ENCODE measurements at places on chromosomes 6 and 20.

DNA sequence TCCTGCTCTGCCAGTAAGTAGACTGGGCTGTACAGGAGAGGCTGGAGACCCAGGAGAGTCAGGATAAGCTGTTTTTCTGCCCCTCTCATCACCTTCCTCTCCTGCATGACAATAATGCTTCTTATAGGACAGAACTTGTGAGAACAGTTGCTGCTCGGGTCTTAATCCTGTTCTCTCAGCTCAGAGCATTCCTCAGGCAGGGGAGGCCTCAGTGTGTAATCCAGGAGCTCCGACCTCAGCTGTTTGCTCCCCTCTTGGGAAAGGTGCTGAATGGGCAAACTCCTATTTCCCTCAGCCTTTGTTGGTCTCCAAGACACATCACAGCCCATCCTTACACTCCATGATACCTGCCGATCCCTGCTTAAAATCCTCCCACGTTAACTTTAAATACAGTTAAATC, 134.9 kb upstream of the LRFN2 start:
- no peak for DNase-seq

- DNase-seq = peak; percentile 97
Measured at GRCh38 chr20:35454881-35455609, at the start of gene CEP250. TSS of gene CEP250 (plus strand) at chr20:35455598. CDS start at chr20:35462368, 6,770 bp downstream.

GRCh38 chr6:87763901-87764300, 61.9 kb upstream of the AKIRIN2 start:
- no peak for DNase-seq

GRCh38 chr6:108793516-108794251, 54.5 kb upstream of the ARMC2 start:
- no peak for DNase-seq

GRCh38 chr6:106732376-106732940, 103.1 kb downstream of the QRSL1 start:
- DNase-seq = no peak

DNA sequence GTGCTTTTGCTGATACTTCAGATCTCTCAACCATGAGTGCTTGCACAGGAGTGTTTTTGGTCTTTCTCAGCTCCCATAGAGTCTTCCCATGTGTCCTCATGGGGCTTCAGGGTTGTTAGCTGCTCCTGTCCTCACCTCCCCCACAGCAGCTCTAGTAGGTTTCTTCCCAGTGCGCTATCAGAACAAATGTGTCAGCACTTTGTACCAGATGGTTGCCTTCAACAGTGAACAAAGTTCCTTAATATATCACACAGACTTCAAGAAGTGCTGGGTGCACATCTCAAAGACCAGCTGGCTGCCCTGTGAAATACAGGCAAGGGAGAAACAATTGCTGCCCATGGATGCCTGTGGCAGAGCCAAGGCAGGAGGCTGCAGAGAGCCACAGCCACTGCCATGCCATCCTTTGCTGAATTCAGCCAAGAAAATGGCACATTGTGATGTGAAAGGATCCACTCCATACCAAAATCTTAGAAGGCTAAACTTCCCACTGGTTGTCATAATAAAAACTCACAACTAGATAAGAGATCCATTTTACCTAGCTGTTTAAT, 471.3 kb downstream of the C6orf118 start:
- DNase-seq = no peak

DNA sequence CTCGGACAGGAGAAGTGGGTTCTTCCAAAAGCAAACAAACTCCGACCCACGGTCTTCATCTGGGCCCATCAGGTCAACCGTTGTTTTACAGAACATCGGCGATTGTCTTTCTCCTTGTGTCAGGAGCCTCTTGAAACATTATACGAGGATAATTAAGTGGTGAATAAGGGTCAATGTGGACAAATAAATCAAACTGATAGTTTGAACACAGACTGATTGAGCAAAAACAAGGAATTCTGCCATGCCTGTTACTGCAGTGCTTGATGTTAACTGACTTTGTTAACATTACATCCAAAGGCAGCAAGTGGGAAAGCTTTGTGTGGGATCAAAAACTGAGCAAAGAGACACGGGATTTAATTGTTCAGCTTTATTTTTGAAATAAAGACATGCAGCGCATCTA, 101.1 kb upstream of the IFNGR1 start:
- DNase-seq = no peak

DNA sequence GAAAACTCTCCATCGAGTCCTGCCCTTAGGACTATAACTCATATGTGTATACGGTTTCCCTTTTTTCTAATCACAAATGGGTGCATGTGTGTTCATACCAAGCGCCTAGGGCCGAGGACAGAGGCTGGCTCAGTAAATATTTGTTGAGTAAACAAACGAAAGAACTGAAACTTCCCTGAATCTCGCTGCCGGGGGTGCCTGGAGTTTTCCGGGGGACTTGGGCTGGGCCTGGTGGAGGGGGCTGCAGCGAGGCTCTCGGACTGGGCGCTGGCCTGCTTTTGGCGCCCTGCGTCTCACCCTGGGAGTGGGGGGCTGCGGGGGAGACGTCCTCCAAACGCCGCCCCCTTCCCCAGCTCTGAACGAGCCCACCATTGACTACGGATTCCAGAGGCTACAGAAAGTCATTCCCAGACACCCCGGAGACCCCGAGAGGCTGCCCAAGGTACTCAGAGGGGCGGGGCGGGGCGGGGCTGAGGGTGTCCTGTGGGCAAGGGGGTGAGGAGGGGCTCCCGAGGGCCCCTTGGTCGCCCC, 49.0 kb downstream of the CPXM1 start:
- no peak for DNase-seq

DNA sequence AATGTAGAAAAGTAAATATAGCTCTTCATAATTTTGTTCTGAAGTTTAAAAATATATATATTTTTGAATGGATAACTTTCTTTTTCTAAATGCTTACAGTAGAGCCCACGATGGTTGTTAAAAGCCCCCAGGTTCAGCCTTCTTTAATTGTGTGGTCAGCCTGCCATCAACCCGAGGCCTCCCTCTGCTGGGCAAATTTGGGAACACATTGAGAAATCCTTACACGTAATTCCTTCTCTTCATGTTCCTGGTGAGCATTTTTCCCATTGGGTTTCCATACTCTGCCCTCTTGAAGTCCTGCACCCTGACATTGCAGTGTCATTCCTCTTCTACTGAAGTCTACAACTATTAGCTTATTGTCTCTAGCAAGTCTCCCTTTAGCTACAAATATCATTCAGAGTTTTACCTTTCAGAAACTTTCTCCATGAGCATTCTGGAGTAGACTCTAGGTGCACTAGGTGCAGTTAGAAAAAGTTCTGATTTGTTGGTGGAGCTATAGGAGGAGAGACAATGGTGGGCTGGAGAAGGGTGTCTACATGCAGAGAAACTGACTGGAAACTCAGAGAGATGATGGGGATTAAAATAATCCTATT, 40.6 kb downstream of the TRIM38 start:
- DNase-seq = peak; percentile 40

DNA sequence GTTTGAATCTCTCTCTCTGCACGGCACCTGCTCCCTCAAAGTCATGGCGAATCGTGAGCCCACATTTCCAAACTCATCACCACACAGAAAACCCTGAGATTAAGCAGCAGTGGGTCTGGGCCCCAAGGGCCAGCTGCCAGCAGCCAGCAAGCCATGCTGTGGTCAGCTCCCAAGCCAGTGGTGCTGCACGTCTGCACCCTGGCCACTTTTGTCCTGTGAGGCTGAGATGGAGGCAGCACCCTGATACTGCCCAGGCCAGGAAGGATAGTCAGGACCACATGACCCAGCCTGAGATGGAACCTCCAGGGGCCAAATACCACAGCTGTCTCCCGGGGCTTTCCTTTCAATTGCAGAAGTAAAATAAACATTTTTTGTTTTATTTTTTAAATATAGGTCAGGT, 93.9 kb downstream of the PRND start:
- DNase-seq = no peak

GRCh38 chr20:58894652-58895447, 42.3 kb downstream of the GNAS start:
- DNase-seq = no peak

- DNase-seq = no peak
Measured at GRCh38 chr6:18371656-18372055, 15.5 kb upstream of the RNF144B start.

DNA sequence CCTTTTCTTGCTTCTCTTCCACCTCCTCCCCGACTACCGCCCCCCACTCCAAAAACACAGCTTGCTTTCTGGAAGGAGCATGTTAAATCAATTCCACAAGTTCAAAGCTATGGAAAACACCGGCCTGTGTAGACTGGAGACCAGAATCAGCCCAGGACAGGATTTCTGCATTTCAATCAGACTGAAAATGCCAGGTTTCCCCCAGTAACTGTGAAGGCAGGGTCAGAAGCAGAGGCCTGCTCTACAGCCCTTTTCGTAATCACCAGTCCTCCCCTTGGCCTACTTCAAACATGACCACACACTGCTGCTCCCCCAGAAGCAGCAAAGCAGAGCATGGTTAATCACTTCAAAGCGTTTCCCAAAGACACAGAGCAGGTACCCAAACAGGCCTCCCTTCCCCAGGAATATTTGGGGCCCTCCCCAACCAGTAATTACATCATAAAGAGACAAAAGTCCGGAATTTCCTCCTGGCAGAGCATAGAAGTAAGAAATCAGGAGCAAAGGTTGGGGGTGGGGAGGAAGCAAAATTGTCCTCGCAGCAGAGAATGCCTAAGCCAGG, 38.4 kb downstream of the ZMYND8 start:
- no peak for DNase-seq

- no peak for DNase-seq
Measured at GRCh38 chr20:56572172-56572571, 39.1 kb downstream of the FAM209B start.

- DNase-seq = no peak
Measured at GRCh38 chr20:53901064-53901463, 169.3 kb downstream of the BCAS1 start.

DNA sequence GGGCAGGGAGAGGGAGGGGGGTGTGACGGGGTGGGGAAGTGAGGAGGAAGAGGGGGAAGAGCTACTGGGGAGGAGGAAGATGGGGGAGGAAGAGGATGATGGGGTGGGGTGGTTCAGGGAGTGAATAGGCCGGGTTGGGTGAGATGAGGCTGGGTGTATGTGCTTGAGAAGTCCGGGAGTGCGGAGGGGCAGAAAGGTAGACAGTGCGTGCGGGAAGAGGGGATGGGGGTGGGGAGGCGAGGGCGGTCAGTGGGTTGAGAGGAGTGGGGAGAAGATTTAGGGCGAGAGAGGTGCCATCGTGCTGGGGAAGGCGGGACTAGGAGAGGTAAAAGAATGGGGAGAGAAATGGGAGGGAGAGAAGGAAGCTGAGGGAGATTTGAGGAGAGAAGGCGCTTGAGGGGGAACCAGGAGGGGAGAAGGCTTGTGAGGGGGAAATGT, 30.9 kb upstream of the NOTCH4 start:
- no peak for DNase-seq

- no peak for DNase-seq
Measured at GRCh38 chr20:20482453-20482852, 114.5 kb downstream of the INSM1 start.

DNA sequence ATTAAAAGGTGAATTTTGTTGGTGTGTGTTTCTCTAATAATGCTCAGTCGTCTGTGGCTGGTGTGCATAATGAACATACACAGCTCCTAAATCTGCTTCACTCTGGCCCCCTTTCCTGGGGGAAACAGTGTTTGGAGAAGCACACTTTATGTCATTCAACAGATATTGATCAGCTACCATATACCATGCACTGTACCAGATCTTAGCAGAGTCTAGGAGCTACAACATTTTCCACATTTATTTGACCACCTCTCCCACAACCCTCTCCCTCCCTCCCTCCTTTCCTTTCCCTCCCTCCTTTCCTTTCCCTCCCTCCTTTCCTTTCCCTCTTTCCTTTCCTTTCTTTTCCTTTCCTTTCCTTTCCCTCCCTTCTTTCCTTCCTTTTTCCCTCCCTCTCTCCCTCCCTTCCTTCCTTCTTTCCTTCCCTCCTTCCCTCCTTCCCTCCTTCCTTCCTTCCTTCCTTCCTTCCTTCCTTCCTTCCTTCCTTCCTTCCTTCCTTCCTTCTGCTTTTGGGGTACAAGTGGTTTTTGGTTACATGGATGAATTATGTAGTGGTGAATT, 85.7 kb downstream of the PLCB4 start:
- DNase-seq = no peak

- no peak for DNase-seq
Measured at GRCh38 chr6:33151050-33151449, 41.2 kb downstream of the COL11A2 start.

GRCh38 chr6:37459981-37460800, 27.2 kb downstream of the CMTR1 start:
- no peak for DNase-seq

- DNase-seq = no peak
Measured at GRCh38 chr20:49904440-49905214, 10.7 kb downstream of the SPATA2 start.

GRCh38 chr6:53984581-53984980, 126.7 kb upstream of the MLIP start:
- DNase-seq = no peak

DNA sequence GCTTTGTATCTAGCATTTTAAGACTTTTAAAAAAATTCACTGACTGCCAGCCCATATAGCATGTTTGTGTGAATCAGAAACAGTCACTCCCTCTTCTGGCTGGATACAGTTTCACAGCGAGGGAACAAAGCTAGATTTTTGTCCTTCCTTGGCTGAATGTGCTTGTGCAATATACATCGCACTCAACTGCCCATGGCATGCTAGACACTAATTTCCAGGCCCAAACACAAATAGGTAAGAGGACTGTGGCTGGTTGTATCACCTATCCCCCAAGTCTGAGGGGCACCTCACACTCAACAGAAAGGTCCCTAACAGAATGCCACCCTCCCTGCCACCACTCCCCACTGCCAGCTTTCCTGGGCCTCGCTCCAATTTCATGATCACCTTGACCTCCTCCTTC, 16.2 kb upstream of the BLCAP start:
- DNase-seq = no peak

DNA sequence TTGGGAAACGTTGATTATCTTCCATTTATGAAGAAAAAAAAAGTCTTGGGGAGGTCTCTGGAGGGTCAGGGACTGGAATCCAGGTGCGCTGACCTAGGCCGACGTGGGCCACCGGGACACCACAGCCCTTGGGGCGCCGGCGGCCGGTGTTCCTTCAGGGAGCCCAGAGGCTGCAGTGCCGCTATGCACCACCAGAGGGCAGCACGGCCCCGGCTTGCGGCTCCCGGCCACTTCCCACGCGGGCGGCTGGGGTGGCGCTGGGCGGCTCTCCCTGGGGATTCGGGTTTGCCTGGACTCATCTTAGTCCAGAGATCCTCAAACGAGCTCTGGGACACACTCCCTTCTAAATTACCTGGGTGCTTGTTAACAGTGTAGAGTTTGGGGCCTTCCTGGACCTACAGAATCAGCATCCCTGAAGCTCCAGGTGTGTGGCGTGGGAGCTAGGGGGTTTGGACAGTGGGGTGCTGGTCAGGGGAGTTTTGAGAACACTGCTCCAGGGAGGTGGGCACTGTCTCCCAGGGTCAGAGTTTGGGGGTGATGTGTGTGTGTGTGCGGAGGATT, 23.0 kb upstream of the GTSF1L start:
- peak; percentile 68 for DNase-seq
